ENCODE measurements at places on chromosomes 11 and 22. TPM values are rescaled to one million over a fixed set of nuclear protein-coding genes. Genes with fewer than 3 reads are reported as not detected.

- H3K27ac ChIP-seq, result no peak overlapping the region
- H3K4me3 ChIP-seq, result no peak overlapping the region
- no peaks in the 10 kb centered on the region for H3K4me1 ChIP-seq
- no peaks in the 10 kb centered on the region for H3K36me3 ChIP-seq
- no peaks in the 10 kb centered on the region for H3K27me3 ChIP-seq
- DNase-seq, result no peak
These were observed 1.4 kb downstream of the CELSR1 start for GRCh38 chr22:46535876-46536536.

- peaks cover 3% of the 10 kb centered on the region for H3K27me3 ChIP-seq
- no peaks in the 10 kb centered on the region for H3K4me1 ChIP-seq
- no peak overlapping the region for H3K27ac ChIP-seq
- H3K36me3 ChIP-seq, result no peaks in the 10 kb centered on the region
- DNase-seq, result no peak
These were observed 35.7 kb upstream of the CELSR1 start for GRCh38 chr22:46572911-46573780.

Gene TPH1
- not detected for total RNA-seq

Gene C11orf42
- total RNA-seq, result not detected

DNA sequence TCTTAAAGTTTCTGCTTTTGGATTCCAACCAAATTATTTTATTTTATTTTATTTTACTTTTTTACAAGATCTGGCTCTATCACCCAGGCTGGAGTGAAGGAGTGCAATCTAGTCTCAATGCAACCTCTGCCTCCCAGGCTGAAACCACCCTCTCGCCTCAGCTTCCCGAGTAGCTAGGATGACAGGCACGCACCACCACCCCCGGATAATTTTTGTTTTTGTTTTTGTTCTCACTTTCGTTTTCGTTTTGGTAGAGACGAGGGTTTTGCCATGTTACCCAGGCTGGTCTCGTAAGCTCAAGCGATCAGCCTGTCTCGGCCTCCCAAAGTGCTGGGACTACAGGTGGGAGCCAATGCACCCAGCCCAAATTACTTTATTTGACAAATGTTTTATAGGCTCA, 219.8 kb downstream of the ETS1 start:
- DNase-seq, result no peak
- no peak overlapping the region for H3K4me3 ChIP-seq
- no peaks in the 10 kb centered on the region for H3K36me3 ChIP-seq
- no peaks in the 10 kb centered on the region for H3K27me3 ChIP-seq
- H3K4me1 ChIP-seq, result no peaks in the 10 kb centered on the region

Gene CALCA
- not detected for total RNA-seq

Gene OR10D3
- total RNA-seq, result not detected

Gene SCUBE2
- total RNA-seq, result 1.8 TPM

All from fibroblast of lung (primary cell).